ENCODE measurements at places on chromosomes 3 and 15.

- no peak for DNase-seq
Measured at GRCh38 chr15:33068007-33068481, 126.5 kb downstream of the FMN1 start.

DNA sequence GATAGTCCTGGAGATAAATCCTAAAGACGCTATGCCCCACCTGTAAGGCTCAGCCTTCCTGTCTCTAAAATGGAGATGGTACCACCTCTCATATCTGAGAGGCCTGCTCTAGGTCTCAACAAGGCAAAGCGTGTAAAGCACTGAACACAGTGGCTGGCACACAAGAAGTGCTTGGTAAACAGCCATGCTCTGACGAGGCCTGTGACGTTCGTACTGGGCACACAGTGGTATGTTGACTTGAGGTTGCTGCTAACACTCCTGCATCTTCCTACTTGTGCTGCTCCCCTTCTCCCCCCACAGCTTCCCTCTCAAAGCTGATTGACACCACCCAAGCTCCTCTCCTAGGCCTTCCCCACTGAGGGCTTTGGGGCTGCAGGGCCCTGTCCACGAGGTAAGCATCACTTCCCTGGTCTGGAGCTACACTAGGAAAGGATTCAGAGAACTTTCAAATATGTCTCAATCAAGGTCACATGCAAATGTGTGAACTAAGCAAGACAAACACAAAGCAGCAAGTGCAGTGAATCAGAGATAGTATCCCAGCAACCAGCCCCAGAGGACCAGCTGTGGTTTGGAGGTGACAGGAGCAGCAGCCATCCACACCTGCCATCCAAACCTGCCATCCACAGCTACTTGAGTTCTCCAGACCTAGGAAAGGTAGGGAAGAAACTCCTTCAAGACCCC, 177.5 kb downstream of the STT3B start:
- DNase-seq = no peak

- no peak for DNase-seq
Measured at GRCh38 chr3:54123003-54123775, 837 bp downstream of the CACNA2D3 start.

DNA sequence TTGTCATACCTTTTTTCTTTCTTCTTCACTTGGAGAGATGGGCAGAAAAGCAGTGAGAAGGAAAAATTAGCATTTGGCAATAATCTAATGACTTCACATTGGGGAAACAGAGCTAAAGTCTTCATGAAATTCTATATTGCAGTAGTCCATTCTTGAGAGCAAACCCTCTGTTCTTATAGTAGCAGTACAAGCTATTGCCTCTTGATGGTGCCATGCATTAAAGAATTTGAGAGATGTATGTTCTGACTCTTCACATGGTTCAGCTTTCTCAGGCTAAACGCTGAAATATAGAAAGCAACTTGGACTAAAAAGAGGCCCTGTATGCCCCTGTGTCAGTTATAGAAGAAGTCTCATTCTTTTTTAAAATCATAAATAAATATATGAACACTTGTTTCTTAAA, 36.0 kb downstream of the PHLDB2 start:
- no peak for DNase-seq

DNA sequence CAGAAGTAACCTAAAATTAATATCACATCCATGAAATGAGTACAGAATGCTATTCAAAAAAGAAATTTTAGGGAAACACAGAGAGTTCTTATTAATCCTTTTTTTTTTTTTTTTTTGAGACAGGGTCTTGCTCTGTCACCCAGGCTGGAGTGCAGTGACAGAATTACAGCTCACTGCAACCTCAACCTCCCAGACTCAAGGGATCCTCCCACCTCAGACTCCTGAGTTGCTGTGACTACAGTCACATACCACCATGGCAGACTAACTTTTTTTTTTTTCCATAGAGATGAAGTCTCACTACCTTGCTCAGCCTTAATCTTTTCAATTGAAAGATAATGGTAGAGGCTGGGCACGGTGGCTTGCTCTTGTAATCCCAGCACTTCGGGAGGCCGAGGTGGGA, 6.3 kb upstream of the CRTC3 start:
- no peak for DNase-seq

GRCh38 chr3:69441040-69441439, 55.2 kb upstream of the FRMD4B start:
- no peak for DNase-seq

GRCh38 chr3:52031896-52032295, 24.5 kb downstream of the DUSP7 start:
- DNase-seq = no peak

DNA sequence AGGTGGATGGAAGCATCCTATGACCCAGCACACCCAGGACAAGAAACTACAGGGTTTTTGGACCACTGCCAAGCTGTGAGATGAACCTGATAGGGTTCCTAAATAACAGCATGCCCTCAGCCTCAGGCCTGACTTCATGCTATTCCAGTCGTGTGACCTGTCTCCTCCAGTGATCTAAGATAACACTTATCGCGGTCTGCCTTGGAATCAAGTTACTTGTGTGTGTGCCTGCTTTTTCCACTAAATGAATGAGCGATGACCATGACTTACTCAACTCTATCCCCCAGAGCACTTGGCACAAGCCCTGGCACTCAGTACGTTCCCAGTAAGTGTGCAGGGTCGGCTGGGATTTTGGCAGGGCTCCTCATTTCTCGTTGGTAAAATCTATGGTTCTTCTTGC, 172.7 kb upstream of the TP63 start:
- no peak for DNase-seq

GRCh38 chr3:167184511-167184910, 195.6 kb downstream of the ZBBX start:
- DNase-seq = no peak

- no peak for DNase-seq
Measured at GRCh38 chr3:119508172-119508845, 10.0 kb downstream of the TIMMDC1 start.

DNA sequence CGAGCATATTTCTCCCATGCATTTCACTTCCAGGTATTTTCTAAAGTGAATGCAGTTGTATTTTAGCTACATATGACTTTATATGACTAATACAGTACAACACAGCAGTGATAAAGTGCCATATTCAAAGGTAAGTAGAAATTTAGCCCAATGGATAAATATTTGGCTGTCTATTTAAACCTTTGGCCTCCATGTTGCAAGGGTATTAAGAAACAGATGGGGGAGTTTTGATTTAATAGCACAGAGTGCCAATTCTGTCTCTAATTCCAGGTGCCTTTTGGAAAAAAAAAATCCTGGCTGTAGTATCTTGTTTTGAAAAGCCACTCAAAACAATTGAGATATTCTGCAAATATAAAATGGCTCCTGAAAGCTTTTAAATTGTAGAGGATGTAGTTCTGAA, 44.9 kb upstream of the SGO1 start:
- DNase-seq = no peak

DNA sequence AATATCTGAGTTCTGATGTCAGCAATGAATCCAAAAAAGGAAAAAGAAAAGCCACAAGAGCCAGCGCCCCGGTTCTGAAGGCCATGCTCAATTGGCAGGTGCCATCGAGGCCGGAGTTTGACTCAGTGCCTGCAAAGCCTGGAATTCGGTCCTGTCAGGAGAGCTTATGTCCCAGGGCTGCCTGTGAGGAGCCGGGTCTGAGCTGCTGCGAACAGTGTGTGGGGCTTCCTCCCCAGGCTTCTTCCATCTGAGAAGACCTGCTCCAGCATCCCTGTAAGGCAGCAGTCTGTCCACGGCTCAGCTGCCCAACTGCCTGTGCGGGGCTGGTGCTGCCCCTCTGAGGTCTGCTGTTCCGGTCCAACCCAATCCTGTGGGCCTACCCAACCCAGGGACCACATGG, 46.1 kb downstream of the ROPN1B start:
- no peak for DNase-seq

DNA sequence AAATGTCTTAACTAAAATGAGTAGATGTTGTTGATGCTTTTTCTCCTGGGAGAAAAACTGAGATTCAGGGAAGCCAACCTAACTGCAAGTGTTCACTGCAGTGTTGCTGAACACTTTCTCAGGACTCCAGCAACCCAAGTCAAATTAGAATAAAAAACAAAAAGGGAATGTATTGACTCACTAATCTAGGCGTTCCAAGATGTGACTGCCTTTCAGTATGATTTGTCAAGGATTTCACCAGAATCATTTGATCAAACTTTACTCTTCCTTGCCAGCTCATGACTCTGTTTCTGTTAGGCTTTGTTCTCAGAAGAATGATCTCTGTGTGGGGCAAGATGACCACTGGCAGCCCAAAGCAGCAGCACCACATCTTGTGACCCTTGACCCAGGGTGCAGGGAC, 364.0 kb downstream of the CACNA2D3 start:
- no peak for DNase-seq

- no peak for DNase-seq
Measured at GRCh38 chr3:10816019-10816862, at the start of gene SLC6A11. Gene SLC6A11 (plus strand): TSS chr3:10816228. CDS start chr3:10816266, 38 bp downstream.

GRCh38 chr3:12049675-12050074, 45.5 kb downstream of the SYN2 start:
- no peak for DNase-seq

DNA sequence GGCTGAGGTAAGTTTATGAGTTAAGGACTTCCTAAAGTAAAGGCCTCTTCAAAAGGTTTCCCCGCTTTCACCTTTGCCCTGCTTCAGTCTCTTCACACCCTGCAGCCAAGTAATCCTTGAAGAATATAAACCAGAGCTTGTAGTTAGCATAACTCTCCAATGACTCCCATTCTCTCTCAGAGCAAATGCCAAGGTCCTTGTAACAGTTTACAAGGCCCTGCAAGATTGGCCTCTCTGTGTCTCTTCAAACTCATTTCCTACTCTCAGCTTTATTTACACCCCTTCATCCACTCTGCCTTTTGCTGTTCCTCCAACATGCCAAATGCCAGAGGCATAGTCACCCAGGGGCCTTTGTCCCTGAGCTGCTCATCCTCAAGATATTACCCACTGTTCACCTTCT, 60.5 kb upstream of the MME start:
- DNase-seq = no peak

DNA sequence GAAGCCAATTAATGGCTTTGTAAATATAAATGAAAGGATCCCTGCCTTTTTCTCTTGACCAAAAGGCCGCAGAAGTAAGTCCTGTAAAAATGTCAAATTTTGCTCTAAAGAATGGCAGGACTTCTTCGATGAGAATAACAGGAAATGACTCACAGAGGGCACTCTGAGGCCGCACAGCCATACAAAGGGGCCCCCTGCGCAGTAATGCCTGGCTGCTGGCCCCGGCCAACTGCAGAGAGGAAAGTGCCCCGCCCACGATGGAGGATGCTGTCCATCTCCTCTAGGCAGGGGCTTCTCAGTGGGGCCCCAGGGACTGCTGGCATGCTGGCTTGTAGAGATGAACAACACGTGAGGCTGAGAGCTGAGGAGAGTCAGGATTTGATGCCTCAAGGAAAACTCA, 18.1 kb upstream of the SCN10A start:
- peak; percentile 30 for DNase-seq

DNA sequence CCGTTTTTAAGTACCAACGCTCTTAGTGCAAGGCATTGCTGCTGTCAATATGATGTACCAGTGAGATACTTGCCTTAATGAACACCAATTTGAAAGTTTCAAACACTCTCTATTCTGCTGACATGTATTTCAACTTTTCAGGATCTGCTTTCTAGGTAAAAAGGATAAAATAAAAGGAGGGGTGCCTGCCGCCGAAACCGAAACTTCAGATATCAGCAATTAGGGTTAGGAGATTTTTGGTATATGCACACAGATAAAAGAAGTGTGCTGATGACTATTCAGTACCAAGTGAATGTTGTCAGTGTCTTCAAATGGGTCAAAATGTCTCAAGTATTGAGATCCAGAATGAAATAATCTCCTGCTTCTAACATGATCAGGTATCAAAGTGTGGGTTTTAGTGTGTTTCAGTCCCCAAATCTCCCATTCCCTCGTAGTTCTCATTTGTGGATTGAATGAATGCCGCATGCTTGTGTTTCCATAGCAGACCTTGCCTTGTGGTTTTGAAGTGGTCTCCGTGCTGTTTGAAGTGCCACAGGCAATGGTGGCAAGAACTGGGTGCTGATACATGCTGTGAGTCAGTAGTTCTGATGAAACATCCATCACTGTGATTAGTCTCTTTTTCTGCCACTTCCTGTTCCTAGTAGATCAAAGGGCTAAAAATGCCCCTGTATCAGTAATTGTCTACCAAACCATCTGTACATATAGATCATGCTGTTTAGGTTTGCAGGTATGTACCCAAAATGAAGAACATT, 22.5 kb downstream of the CHST14 start:
- peak; percentile 51 for DNase-seq

GRCh38 chr3:58192069-58192468, 18.7 kb downstream of the DNASE1L3 start:
- no peak for DNase-seq

GRCh38 chr3:26293329-26293844, 329.2 kb upstream of the LRRC3B start:
- DNase-seq = no peak
